IPS DF 6.9 (cell line): ENCODE measurements at places on chromosomes 12 and 14.
A peak's percentile ranks its signal among the peaks of the same experiment; 100 is the strongest.

GRCh38 chr14:38209572-38210557, 2.2 kb downstream of the SSTR1 start:
- no peak for DNase-seq

- DNase-seq = no peak
Measured at GRCh38 chr12:102095677-102096263, 24.1 kb downstream of the NUP37 start.

GRCh38 chr12:46450279-46450748, 77.7 kb upstream of the SLC38A2 start:
- DNase-seq = no peak

- DNase-seq = no peak
Measured at GRCh38 chr12:52189376-52190174, 2.2 kb downstream of the KRT80 start.

- no peak for DNase-seq
Measured at GRCh38 chr14:105019861-105020814, 745 bp downstream of the CDCA4 start.

DNA sequence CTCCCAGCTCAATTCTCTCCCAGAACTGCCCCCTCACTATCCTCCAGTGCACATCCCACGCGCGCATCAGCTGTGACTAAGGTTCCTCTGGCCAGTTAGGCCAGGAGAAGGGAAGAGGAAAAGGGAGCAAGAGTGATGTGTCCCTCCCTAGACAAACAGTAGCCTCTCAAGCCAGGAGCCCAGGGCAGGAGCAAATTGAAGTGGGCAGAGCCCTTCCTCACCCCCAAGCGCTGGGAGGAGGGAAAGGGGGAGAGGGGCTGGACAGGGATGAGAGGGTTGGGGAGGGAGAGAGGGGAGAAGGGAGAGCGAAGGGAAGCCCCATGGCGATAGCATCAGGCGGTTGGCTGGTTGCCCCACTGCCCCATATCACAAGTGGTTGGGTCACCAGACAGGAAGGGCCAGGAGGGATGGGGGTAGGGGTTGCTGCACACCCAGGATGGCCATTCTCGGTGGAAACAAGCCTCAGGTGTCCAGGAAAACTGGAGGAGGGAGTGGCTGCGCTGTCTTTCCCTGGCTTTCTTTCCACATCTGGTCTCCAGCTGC, 1.1 kb downstream of the CD63 start:
- no peak for DNase-seq

DNA sequence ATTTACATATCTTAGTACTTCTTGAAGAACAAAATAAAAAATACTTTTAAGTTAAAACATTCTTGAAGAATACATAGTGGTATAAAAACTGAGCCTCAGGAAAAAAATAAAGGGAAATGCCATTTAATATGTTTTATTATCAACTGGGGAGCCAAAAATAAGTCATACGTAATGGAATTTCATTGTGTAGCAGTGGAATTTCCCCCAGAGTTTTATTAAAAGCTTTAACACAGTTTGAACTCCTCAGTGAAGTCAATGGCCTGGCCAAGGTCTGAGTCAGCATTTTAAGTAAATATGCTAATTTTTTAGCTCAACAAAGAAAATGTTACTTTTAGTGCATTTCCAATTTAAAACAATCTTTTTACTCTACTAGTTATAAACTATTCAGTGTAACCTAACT, 350.1 kb upstream of the ATP2B1 start:
- no peak for DNase-seq

DNA sequence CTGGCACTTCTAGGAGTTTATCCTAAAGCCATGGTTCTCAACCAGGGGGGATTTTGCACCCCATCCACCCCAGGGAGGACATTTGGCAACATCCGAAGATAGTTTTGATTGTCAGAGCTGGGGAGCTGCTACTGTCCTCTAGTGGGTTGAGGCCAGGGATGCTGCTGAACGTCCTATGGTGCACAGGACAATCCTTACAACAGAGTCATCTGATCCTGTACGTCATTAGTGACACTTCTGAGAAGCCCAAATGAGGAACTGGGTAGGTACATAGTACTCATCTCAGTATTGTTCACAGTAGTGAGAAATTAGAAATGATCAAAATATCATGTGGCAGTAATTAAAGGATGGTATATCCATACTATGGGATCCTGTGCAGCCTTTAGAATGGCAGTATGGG, 185.1 kb downstream of the CHST11 start:
- DNase-seq = no peak

DNA sequence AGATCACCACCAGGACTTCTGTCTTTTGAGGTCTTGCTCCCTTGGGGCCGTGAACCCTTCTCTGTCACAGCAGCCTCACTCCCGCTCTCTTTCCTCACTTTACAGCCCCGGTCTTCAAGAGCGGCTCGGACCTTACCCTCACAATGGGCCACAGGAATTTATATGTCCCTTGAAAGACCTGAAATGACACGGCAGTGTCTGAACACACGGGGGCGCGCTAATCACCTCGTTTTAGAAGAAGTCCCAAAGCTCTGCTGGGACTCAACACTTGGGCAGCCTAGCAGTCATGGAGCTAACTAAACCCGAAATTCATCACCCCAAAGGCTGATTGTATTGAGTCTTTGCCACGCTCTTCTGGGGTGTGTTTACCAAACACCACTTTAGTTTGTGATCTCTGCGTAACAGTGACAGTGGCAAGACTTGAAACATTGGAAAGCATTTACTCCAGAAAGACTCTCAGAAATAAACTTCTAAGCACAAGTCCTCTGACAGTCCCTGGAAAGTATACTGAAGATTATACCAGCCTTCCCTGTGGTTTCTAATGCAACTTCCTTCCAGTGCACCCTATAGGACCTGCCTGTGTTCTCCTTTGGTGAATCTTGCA, 29.0 kb downstream of the SERPINA11 start:
- peak; percentile 82 for DNase-seq

GRCh38 chr12:116123451-116124258, 153.8 kb downstream of the MED13L start:
- no peak for DNase-seq
